ENCODE measurements at places on chromosomes 4 and X.

DNA sequence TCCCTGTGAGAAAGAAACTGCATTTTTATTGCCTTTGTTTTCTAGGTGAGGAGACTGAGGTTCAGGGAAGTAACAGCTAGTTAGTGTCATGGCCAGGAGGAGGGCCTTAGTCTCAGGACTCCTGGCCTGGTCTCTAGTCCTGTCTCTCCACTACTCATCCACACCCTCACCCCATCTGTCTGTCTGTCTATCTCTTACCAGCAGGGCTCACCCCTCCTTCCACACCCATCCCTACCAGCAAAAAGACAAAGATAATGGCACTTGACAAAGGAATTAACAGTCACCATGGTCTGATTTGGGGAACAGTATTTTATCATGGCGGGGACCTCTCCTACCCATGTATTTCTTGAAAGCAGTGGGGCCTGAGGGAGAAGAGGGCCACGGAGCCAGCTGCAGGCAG, 125.8 kb downstream of the REPS2 start:
- no peak for DNase-seq

DNA sequence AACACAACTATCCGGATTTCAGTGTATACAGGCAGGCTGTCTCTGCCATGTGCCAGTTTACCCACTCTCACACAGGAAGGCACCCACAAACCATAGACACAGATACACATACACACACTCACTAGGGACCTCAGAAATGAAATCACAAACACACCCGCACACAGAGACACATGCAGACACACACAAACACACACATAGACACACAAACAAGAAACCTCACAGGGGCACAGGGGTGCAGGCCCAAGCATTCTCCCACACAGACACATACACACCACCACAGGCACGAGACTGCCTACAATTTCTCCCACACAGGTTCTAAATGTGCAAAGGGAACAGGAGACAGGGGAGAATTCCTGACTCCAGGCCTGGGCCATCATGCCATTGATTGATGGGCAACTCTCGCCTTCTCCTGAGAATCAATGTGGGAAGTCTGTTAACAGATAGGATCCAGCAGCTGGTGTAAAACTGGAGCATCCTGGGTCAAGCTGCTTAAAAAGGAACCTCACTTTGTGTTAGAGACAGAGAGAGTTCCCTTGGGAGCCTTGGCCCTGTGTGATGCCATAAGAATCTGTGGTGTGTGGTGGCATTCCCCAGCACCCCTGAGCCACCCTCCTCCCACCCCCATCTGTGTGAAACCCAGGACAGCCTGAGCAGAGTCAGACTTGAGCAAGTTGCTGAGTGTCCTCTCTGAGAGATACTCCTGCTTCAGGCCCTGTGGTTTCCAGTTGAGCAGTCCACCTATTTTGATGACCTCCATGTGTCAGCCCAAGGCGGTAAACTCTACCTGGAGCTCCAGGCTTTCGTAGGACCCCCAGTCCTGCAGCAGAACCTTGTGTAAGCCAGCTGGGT, 33.9 kb downstream of the NBDY start:
- DNase-seq: no peak

- DNase-seq: no peak
These were observed 44.5 kb downstream of the MGST2 start for GRCh38 chr4:139710073-139710472.

DNA sequence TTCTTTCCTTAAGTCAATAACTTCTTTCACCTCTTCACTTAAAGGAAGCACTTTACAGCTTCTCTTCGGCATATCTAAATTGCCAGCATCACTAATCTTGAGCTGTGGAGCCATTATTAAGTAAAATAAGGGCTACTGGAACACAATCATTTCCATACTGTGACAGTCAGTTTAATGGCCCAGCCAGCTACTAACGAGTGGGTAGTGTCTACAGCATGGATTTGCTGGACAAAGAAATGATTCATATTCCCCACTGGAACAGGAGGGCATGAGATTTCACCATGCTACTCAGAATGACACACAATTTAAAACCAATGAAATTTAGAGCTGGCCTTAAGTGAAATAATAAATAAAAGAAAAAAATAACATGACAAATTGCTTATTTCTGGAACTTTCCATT, 72.1 kb downstream of the DDIT4L start:
- no peak for DNase-seq

DNA sequence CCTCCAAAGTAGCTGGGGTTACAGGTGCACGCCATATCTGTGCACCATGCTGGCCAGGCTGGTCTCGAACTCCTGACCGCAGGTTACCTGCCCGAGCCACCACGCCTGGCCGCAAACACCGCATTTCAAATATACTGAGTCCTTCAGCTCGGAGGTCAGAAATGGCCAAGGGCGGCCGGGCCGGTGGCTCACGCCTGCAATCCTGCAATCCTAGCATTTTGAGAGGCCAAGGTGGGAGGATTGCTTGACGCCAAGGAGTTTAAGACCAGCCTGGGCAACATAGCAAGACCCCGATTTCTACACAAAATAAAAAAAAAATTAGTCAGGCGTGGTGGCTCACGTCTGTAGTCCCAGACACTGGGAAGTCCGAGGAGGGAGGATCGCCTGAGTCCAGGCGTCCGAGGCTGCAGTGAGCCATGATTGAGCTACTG, 71.9 kb upstream of the PPP2R3B start:
- DNase-seq: no peak

GRCh38 chr4:183287309-183287659, 32.8 kb downstream of the CLDN22 start:
- no peak for DNase-seq
